ENCODE measurements at places on chromosomes 7 and 10.

DNA sequence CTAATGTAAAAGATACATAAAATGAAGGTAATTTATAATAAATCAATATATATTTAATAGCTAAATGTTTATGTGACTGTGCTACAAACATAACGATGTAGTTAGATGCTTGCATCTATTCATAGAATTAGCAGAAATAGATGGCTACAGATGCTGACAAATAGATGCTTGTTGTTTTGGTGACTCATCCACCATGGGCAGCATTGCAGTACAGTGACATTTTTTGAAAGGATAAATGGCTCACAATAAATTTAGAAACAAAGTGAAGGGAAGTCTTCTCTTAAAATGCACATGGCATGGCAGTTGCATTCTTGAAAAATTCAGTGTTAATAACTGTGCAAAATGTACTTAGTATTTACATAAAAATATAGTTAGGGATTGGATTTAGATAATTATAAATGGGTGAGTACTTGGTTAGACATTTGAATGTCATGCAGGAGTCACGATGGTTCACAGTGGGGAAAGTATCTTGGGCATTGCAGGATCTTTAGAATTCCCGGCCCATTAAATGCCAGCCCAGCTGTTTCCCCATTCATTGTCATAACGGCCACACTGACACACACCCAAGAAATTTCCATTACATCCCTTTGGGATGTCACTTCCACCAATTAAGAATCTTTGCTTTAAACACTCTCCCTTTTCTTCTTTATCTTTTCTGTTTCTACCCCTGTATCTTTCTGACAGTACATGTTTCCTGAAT lies 564.1 kb downstream of the ATRNL1 start:
- DNase-seq: no peak

DNA sequence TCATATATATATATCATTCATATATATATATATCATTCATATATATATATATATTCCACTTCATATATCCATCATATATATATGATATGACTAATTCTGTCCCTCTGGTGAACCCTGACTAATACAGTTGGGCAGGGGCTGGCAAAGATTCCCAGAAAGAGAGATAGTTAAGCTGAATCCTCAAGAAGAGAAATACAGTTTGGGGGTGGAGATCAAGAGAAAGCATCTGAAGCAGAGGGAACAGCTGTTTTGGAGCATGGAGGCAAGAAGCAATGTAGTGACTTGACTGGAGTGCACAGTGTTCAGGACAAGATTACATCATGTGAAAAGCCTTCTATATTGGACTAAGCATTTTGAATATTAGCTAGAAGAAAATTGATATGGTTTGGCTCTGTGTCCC lies 540.7 kb downstream of the MAGI2 start:
- no peak for DNase-seq

GRCh38 chr10:7121154-7121797 lies 289.6 kb downstream of the SFMBT2 start:
- no peak for DNase-seq

- DNase-seq: no peak
These were observed 25.9 kb downstream of the TNRC18 start for GRCh38 chr7:5397736-5398135.

- DNase-seq: no peak
These were observed 110.7 kb downstream of the AKR1D1 start for GRCh38 chr7:138186951-138187351.

GRCh38 chr7:41052201-41052600 lies 650.7 kb downstream of the INHBA start:
- no peak for DNase-seq

- DNase-seq: no peak
These were observed 594.9 kb downstream of the REEP3 start for GRCh38 chr10:64115908-64116643.

GRCh38 chr7:150685219-150686029 lies at the start of gene GIMAP2:
Gene GIMAP2, plus strand, starts transcription at chr7:150685706. Its CDS starts 1,354 bp downstream, at chr7:150687060.
- peak; percentile 29 for DNase-seq

DNA sequence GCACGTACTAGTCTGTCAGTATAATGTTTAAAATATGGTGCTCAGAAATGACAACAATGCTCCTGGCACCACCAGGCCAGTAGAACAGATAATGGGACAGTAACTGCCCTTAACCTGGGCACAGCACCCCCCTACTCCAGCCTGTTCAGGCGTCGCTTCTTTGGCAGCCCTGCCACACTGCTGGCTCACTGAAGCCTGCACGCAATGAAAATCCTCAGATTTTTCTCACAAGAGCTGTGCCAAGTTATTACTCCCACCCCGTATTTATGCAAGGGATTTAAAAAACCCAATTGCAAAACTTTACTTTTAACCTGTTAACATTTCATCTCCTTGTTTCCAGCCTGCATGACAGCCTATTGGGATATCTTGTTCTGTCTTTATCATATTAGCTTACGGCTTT lies 56.6 kb upstream of the LAMB1 start:
- peak; percentile 56 for DNase-seq

DNA sequence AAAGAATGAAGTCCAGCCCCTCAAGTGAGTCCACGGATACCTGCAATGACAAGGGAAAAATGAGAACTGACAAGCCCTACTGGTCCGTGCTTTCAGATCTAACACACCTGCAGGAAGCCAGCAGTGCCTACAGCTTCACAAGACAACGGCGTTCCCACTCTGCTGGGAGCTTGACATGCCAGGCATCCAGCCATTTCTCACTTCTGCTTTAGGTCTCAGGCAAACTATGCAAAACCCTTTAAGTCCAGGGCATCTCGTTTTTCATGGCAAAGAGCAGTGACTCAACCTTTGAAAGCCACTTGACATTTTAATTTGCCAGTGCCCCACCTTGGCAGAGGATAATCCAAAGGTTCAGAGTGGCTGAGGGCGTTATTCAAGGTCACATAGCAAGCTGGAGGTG lies 49.1 kb upstream of the GPAM start:
- no peak for DNase-seq

GRCh38 chr7:5539013-5539411 lies 115.4 kb upstream of the TNRC18 start:
- DNase-seq: no peak

DNA sequence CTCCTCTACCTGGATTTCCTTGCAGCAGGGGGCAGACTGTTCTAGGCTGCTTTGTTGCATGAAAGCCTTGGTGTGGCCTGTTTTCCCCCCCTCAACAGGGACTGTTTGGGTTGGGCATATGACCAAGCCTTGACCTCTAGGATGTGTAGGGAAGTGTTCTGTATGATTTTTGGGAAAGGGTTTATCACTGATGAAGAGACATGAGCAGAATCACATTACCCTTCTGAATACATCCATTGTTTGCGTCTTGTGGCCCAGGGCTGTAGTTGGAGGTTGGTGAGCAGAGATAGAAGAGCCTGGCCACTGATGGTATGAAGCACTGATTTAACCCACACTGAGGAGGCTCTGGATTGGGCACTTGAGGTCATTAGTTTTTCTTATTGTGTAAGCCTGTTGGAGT lies 26.6 kb downstream of the ZNF12 start:
- DNase-seq: no peak

GRCh38 chr10:59276919-59277318 lies 85.4 kb downstream of the FAM13C start:
- no peak for DNase-seq

DNA sequence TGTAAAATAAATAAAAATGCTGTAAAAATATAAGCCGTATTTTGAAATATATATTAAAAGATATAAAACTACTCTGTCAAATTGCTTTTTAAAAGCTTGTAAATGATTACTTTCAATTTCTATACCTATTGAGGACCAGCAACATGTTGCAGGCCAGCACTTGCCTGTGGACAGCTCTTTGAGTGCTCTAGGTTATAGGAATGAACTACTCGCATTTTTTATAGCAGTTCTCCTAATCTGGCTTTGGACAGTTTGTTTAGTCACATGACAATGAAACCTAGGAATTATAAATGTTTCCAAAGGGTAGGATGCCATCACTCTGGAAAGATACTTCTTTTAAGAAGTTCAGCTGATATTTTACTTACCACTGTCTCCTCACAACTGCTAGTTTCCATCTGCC lies 117.7 kb upstream of the PTPRZ1 start:
- no peak for DNase-seq

GRCh38 chr10:93751832-93752231 lies 5.9 kb upstream of the LGI1 start:
- DNase-seq: no peak
